ENCODE measurements at places on chromosomes 7 and 10.

- DNase-seq, result peak; percentile 84
Measured at GRCh38 chr7:116212869-116213268, 2.5 kb downstream of the TES start.

GRCh38 chr10:52020702-52021101 is 293.4 kb upstream of the DKK1 start:
- DNase-seq, result no peak

- DNase-seq, result no peak
Measured at GRCh38 chr10:31018962-31019361, 12.7 kb downstream of the ZNF438 start.

GRCh38 chr7:28686418-28686800 is 271.7 kb downstream of the TRIL start:
- DNase-seq, result peak; percentile 76

DNA sequence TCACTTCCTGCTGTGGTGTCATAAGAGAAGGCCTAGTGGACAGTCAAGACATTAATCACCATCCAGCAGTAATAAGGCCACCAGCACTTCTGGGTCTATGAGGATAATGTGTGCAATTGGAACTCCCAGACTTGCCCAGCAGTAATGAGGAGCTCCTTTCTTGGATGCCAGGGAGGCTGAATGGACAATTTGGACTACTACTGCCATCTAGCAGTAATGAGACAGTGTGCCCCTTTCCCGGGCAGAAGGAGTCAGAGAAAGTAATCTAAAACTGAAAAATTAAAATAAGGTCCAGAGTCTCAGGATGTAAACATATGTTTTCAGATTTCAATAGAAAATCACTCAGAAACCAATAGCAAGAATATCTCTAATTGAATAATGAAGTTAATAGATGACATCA is 400.4 kb downstream of the CDC14C start:
- DNase-seq, result no peak

GRCh38 chr10:49285232-49285631 is 13.7 kb upstream of the C10orf71 start:
- no peak for DNase-seq

- DNase-seq, result no peak
Measured at GRCh38 chr7:106306256-106306655, 21.5 kb upstream of the NAMPT start.

GRCh38 chr10:59310324-59310914 is 51.9 kb downstream of the FAM13C start:
- no peak for DNase-seq

GRCh38 chr10:71623098-71623985 is 96.2 kb downstream of the C10orf105 start:
- DNase-seq, result peak; percentile 24

DNA sequence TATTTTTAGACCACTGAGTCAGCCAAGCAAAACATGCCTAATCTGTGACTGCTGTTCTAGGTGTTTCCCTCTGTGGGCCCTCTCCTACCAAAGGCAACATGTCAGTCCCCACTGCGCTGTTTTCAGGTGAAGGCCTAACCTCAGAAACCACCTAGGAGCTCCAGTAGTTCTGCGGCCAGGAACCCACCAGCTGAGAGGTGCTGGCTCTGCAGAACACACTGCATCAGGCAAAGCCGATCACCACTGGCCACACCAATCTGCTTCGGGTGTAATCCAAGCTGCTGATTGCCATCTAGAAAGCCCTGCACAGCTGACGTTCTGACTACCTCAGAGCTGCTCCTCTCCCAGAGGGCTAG is 14.9 kb downstream of the CAMK2G start:
- DNase-seq, result no peak

GRCh38 chr10:88754287-88754686 is 5.5 kb upstream of the LIPN start:
- DNase-seq, result peak; percentile 83

- no peak for DNase-seq
Measured at GRCh38 chr7:156840134-156840533, 52.8 kb downstream of the LMBR1 start.

DNA sequence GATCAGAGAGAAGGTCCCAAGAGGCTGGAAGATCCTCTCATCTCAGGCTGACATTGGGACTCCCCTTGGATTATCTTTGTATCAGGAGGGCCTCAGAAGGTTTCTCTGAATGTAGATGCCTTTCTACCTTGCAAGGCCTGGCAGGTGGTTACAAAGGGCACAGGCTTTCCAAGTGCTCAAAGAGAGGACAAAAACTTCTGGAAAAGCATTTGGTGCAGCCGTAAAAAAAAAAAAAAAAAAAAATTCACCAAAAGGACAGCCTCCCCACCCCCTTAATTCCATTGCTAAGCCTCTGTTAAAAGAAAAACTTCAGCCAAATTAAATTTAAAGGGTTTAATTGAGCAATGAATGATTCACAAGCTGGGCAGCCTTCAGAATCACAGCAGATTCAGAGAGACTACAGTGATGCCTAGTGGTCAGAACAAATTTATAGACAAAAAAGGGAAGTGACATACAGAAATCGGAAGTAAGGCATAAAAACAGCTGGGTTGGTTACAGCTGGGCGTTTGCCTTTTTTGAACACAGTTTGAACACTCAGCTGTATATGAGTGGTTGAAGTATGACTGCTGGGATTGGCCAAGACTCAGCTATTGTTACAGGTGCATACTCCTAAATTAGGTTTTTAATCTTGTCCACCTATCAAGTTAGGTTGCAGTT is 42.5 kb upstream of the LRGUK start:
- no peak for DNase-seq

DNA sequence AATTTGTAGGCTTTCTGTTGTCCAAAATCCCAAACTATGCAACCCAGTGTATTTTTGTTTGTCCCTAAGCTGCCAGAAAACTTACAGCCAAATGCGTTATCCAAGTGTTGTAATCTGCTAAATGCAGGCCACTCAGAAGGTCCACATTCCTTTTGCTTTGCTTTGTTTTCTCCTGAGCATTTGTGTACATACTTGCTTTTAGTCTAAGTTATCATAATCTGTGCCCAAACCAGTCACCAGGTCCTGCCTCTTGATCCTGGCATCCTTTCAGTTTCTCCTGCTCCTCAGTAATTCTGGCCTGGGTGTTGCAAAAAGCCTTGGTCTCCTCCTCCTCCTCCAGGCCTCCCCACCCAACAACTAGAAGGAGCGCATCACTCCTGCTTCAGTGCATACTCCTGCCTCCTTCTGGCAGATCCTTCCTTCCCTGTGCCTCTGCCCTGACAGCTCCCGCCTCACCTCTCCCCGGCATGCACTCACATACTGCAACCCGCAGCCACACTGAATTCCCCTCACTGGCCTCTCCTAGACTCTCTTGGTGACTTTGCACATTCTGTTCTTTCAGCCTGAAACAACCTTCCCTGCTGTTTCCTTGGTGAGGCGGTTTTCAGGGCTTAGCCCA is 2.3 kb downstream of the DENND2A start:
- peak; percentile 57 for DNase-seq

DNA sequence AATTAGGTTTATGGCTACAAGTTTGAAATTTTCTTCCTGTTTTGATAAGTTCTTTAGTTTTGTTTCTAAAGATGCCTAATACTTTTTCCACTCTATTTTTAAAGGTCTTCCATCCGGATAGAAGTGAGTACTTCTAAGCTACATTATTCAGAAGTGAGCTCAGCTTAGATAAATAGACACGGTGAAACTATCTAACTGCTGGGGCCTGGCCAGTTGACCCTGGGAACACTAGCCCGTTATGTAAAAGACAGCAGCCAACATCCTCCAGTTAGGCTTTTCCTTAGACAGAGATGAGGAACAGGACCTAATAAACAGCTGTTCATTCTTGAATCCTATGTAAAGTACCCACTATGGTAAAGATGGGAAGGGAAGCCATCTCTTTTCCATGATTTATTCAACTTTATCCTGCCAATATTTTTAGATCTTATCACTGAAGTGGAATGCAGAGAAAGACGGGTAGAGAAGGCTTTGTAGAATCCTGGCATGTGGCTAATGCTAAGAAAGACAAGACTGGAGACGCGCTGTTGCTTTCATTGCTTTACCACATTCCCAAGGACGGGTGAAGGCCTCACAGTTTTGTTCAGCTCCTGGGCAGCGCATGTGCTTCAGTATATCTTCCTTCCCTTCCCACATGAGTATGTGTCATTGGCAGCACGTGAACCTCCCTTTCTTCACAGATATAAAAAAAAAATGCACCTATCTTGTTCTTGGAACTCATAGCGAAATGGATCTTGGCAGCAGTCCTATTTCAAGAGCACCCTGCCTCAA is 340.0 kb upstream of the MEOX2 start:
- peak; percentile 14 for DNase-seq

DNA sequence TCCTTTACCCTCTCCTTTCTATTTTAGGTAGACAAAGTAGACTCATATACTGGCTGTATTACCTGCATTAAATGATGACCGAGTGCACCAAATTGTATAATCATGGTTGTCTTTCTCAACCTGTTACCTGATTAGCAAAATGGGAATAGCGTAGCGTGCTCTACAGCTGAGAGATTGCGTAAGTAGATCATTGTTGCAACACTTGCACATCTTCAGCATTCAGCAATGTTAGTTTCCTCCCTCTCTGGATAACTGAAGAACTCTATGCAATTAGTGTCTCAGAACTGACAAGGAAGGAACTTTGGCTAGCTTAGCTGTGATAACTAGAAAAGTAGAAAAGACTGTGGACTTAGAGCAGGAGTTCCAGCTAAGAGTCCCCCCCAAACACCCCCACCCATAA is 787.4 kb downstream of the PHTF2 start:
- no peak for DNase-seq

- DNase-seq, result no peak
Measured at GRCh38 chr7:96135241-96135640, 186.7 kb downstream of the SLC25A13 start.

DNA sequence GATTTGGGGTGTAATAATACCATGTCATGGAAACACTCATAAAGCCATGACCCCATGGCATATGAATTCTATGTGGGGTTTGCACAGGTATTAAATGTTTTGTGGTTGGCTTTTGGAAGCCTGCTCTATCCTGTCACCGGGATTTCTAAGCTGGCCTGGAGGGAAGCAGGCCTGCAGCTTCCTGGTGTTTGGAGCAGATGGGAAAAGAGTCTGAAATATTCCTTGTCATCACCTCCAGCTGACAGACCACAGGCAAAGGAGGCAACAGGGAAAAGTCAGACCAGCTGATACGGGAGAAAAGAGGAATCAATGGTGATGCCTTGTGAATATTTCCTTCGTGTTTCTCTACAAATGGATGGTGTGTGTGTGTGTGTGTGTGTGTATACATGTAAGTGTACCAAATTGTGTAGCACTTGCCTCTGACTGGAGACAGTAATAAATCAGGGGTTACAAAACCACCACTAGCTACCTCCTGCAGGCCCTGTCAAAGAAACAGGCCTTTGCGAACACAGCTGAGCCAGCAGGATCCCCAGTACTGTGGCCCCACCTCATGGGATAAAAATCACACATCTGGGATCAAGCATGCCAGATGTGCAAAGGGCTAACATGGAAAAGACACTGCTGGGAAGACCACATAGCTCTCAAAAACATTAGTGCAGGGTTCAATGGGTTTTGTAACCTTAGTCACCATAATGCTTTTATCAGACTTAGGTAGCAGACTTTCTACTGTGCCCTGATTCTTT is 120.8 kb upstream of the HPS1 start:
- DNase-seq, result no peak

All from fibroblast of skin of right quadriceps (primary cell).